Activated T-helper 1 cell treated with anti-CD3 and anti-CD28 coated beads, Interleukin-12 subunit alpha, Interleukin-12 subunit beta, Interleukin-2, Interleukin-4 antibody, amounts not matched to agents 30 ng/mL and 10 ng/mL and 1 ng/mL, durations not matched to agents 14 hours and 24 hours and 36 hours (primary cell): ENCODE measurements at places on chromosomes 12 and 14.

GRCh38 chr12:124867401-124867930 lies 3.8 kb upstream of the SCARB1 start:
- no peak for DNase-seq

- no peak for DNase-seq
Measured at GRCh38 chr14:61694039-61694438, 1.3 kb upstream of the HIF1A start.

- DNase-seq: no peak
Measured at GRCh38 chr14:100688598-100689461, 37.9 kb upstream of the DLK1 start.

- DNase-seq: no peak
Measured at GRCh38 chr12:101475751-101476305, 692 bp downstream of the SPIC start.

DNA sequence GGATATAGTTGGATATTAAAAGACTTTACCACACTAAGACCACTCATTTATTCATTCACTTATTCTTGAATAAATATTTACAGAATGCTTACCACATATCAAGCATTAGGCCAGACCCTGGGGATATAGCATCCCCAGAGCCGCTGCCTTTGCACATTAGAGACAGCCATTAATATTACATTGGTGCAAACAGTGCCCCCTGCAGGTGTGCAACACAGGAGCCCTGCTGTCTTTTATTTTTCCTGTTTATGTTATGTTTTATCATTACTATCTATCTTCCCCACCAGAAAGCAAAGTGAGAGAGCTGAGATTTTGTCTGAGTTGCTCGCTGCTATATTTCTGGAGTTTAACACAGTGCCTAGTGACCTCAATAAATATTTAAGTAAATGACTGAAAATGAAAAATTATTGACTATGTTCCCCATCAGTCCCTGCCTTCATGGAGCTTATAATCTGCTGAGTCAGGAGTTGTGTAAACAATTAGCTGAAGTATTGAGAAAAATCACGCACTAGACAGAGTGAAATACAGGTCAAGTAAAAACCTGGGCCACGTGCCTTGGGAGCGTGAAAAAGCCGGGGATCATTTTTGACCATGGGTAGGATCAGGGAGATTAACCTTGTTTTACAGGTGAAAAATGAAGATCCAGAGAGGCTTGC lies 301.6 kb downstream of the PCNX1 start:
- no peak for DNase-seq

GRCh38 chr14:60981633-60982455 lies 799 bp downstream of the SLC38A6 start:
- no peak for DNase-seq

DNA sequence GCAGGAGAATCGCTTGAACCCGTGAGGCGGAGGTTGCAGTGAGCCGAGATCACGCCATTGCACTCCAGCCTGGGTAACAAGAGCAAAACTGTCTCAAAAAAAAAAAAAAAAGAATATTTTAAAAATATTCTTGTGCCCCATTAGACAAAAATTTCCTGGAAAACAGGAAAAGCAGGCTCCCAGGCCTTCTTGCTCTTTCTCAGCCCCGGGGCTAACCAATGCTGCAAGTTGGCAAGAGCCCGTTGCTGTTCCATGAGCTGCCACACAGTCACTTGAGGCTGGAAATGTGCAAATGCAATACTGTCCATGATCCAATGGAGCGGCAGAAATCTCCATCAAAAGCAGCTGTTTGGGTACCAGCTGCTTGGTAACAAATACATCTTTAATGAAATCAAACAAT lies 994.7 kb downstream of the VRK1 start:
- no peak for DNase-seq

- DNase-seq: no peak
Measured at GRCh38 chr12:98610596-98610995, 17.1 kb downstream of the SLC25A3 start.

- no peak for DNase-seq
Measured at GRCh38 chr12:62709311-62709710, 225.6 kb downstream of the PPM1H start.

DNA sequence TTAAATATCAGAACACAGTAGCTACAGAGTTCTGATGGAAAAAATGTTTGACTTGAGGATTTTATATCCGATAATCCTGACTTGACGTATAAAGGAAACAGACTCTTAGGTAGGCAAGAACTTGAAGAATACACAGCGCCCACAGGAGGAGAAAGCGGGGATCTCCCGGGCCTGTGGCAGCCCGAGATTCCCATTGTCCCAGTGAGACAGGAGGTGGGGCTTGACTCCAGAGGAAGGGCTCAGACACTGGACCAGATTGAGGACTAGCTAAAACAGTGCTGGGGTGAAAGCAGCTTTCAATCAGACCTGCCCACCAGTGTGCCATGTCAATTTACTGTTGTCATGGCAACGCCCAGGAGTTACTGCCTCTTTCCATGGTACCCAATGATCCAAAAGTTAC lies 51.1 kb upstream of the C14orf180 start:
- no peak for DNase-seq

DNA sequence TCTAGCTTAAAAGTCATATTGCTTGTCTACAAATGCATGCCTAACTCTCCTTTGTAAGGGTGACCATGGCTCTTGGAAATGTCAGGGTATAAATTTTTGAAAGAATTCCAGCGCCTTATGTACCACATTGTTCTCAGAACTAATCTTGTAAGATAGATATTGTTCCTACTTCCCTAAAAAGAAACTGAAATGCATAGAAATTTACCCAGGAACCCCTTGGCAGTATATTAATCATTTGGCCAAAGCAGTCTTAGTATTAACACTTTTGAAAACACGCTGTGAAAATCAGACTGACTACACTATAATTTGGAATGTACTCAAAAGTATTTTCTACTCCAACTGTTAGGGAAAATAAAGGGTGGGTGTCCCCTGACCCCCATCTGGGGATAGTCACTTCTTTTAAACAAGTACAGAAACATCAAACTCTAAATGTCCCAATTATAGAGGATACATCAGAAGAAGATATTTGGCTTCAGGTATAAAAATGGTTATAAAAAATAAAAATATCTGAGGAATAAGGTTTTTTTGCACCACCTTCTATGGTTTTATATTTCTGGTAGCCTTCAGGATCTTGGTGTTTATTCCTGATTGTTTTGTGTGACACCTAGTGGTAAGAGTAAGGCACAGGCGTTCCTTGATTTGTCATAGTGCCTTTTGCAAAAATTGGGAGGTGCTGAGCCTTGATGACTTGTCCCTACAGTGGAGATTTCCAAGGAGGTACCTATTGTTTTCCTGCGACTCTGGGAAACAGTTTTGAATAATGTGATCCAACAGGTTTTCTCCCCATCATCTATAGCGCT lies 2.2 kb upstream of the NFKBIA start:
- no peak for DNase-seq
